ENCODE measurements at places on chromosomes 16 and 17.
A peak's percentile ranks its signal among the peaks of the same experiment; 100 is the strongest.

DNA sequence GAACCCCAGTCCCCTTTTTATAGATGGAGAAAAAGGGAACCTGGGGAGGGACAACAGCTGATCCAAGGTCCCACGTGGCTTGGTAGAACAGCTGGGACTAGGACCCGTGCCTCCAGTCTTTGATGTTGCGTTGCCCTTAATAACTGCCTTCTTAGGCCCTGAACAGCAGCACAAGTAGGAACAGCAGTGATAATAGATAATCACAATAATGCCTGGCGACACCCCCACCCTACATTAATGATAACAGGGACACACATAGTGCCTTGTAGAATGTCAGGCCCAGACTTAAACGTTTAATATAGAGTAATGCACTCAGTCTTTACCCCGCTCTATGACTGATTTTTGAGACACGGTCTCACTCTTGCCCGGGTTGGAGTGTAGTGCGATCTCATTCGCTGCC is 96.4 kb downstream of the ABCC6 start:
- no peak for DNase-seq

DNA sequence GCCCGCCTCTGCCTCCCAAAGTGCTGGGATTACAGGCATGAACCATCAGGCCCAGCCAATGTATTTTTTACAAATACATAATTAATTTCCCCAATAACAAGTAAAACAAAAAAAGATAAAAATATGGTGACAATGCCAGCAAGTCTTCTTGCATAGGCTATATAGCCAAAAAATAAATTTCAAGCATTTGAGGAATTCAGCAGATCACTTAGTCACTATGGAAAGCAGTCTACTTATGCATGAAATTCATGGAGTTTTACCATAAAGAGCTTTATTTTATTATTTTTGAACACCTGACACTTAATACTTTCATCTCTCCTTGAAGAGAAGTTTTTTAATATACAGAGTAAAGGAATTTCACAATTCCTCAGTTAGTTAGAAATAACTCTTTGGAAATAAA is 56.4 kb downstream of the BRIP1 start:
- DNase-seq = no peak

- DNase-seq = no peak
Measured at GRCh38 chr16:5374184-5374583, 276.6 kb upstream of the EEF2KMT start.

DNA sequence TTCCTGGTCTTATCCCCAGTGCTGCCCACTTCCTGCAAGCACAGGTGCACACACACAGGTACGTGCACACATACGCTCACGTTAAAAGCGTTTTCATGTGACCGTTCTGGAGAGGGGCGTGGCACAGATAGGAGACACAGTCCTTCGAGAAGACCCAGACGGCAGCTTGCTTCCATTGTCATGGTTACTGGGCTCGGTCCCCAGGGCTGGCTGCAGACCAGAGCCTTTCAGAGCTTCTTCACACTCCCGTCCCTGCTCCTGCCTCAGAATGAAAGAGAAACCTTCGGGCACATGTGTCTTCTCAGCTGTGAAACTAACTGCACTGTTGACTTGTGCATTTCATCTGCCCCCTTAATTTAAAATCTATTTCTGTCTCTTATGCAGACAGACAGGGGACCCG is 154.2 kb downstream of the PITPNC1 start:
- no peak for DNase-seq

GRCh38 chr17:71936977-71937376 is 183.8 kb upstream of the SOX9 start:
- no peak for DNase-seq

DNA sequence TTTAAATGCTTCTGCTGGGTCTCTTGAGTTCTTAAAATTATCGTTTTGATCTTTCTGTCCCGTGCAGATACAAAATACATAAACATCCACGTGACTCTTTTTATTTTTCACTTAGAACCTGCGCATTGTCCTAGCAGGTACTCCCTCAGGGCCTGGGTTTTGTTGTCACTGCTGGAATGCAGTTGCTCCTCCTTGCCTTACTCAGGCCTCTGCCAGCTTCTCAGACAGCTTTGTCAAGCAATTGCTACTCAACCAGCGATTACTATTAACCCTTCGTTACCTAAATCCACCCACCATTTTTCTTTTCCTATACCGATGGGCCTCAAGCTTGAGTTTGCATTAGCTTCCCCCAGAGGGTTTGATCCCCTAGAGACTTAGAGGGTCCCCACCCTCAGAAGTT is 405.9 kb upstream of the RBFOX1 start:
- no peak for DNase-seq

DNA sequence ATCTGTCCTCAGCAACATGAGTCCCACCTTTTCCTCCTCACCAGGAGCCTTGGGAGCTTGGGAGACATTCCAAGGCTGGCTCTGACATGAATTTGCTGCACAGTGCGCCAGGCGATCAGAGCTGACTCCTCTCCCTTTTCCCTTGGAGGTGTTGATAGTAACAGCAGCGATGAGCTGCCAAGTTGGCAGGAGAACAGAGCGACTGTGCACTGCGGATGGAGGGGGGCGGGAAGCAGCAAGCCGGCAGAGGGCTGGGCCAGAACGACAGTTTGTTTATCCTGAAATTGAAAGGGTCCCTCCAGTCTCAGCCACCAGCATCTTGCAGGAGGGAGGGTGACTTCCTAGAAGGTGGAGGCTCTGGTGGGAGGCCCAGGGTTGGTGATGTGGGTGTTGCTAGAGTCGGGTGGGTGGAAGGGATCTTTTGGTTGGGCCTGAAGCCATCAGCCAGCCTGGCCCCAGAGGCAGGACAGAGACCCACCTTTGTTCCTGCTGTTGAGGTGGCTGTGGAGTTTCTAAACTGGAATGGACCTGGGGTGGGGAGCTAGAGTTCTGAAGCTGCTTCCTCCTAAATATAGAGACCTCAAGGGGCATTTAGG is 22.5 kb upstream of the DYNLL2 start:
- DNase-seq = peak; percentile 63
